ENCODE measurements at places on chromosomes 12 and 14. TPM values are rescaled to one million over a fixed set of nuclear protein-coding genes. Genes with fewer than 3 reads are reported as not detected.

DNA sequence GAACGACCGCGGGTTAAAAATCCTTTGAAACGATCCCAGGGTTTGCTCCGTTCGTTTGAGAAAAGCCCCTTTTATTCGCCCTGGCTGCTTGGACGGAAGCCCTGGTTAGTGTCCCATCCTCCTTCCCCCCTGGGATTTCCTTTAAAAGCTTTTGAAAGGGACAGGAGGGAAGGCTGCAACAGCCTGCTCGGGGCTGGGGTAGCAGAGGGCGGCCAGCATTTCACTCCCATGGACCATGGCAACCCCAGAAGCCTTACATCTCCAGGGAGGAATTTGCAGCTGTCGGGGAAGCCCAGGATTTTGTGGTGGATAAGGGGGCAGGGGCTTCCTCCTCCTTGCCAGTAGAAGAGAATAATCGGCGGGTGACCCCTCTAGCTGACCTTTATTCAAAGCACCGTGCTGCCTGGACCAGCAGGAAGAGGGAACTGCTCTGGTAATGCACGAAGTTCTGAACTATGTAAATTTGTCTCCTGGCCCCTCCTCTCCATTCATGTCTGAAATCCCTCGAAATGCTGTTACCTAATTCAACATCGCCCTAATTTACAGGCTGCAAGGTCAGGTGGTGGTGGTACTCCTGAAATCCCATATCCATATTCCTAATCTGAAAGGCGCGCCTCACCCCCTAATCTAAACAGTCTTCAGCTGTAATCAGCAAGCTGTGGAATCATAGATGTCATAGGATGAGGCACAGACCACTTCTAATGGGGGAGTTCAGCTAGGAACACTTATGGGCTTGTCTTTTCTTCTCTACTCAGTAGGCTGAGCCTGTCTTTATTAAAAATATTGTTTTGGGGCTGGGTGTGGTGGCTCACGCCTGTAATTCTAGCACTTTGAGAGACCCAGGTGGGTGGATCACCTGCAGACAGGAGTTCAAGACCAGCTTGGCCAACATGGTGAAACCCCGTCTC lies 1.0 kb upstream of the CLIP1 start:
- DNase-seq = peak; percentile 37

DNA sequence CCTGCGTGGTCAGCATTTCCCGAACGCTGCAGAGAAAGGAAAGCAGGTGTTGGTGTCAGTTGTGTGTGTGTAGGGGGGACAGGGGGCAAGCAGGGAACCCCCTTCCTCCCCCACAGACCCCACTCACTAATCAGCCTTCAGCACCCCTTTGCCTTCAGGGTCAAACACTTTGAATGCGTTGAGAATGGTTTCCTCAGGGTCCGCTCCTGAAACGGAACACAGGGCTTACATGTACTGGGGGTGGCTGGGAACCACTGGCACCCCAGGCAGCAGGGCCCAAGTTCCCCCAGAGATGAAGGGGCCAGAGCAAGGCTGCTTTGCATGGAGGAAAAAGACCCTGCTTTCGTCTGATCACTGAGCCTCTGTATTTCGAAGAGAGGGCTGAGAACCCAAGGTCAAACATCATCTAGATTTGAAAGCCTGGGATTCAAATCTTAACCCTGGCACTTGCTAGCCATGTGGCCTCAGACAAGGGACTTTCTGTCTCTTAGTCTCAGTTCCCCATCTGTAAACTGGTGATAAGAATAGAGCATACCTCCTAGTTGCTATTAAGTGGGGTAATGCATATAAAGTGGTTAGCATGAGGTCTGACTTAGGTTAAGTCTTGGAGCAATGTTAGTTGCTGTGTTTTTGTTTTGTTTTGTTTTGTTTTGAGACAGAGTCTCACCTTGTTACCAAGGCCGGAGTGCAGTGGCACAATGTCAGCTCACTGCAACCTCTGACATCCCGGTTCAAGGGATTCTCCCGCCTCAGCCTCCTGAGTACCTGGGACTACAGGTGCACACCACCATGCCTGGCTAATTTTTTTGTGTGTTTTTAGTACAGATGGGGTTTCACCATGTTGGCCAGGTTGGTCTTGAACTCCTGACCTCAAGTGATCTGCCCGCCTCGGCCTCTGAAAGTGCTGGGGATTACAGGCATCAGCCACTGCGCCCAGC lies 7.0 kb downstream of the MYL2 start:
- DNase-seq = no peak

DNA sequence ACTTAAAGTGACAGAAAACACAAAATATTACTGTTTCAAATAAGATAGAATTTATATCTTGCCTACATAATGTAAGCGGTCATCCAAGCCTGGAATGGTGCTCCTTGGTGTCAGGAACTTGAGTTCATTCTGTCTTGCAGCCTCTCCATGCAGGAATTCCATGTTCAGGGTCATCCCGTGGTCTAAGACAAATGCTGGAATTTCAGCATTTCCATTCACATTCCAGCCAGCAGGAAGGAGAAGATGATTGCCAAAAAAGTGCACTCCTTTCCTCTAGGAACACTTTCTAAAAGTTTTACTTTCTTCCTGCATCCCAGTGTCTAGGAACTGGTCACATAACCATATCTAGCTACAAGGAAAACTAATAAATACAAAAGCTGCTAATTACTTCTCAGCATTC lies 106.3 kb downstream of the PTPRO start:
- DNase-seq = peak; percentile 0

DNA sequence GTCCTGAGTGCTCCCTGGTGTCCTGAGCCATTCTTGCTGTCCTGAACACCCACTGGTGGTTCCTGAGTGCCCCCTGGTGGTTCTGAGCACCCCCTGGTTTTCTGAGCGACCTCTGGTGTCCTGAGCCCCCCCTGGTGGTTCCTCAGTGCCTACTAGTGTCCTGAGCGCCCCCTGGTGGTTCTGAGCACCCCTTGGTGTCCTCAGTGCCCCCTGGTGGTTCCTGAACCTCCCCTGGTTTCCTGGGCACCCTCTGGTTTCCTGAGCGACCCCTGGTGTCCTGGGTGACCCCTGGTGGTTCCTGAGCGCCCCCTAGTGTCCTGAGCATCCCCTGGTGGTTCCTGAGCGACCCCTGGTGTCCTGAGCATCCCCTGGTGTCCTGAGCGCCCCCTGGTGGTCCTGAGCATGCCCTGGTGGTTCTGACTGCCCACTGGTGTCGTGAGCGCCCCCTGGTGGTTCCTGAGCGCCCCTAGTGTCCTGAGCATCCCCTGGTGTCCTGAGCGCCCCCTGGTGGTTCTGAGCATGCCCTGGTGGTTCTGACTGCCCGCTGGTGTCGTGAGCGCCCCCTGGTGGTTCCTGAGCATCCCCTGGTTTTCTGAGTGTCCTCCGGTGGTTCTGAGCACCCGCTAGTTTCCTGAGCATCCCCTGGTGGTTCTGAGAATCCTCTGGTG lies 473.1 kb downstream of the TMEM121 start:
- DNase-seq = no peak

GRCh38 chr14:104826189-104826860 lies 25.4 kb downstream of the ZBTB42 start:
- DNase-seq = peak; percentile 85

DNA sequence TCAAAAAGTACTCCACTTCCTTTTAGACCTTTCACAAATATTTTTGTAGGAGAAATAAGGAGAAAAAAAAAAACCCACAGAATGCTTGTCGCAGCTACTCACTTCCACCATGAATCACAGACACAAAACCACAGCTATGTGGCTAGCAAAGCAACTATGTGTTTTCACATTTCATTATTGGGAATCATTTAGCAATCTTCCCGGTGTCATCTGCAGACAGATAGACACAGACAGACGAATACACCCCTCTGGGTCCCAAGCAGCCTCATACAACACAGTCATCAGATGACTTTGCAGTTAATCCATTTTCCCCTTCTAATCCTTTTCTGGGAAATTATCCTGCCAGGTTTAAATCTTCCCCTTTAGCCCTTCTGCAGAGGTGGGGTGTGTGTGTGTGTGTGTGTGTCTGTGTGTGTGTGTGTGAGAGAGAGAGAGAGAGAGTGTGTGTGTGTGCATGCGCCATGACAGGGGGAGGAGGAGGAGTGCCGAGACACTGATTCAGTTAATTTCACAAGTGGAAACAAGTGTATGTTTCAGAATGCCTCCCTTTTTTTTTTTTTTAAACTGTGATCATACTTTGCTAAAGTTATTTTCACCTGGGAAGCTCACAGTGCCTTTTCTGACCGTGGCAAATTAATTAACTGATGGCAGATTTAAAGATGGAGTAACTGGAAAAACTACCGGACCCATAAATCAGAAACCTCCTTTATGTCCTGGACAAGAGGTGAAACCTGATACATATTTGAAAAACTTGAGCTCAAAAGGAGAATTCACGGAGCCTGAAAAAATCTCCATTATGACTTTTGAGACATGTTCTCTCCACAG lies 39.9 kb downstream of the LTBP2 start:
- DNase-seq = peak; percentile 98

The OR4E2 gene
- polyA plus RNA-seq = not detected

The MANSC4 gene
- polyA plus RNA-seq = not detected
